Right ventricle myocardium inferior (tissue), 1 donor: ENCODE measurements at places on chromosomes 5 and 9.
A peak's percentile ranks its signal among the peaks of the same experiment; 100 is the strongest.

DNA sequence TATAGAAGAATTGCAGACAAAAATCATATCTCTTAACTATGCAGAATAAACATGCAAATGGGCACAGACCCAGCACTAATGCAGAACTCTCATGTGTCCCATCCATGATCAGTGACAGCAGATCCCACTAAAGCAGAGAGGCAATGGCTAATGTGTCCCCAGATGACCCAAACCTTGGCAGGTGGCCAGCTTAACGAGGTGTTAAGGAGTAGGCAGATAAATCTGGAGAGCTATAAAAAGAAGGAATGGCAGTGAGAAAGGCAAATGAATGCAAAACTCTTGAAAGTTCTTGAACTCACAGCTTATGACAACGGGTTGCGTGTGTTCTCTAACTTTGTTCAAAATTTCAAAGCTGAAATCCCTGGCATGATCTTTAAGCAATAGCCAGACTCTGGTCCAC, 265.4 kb downstream of the RASEF start:
- peak; percentile 72 for DNase-seq

GRCh38 chr5:107404595-107405374, 266.0 kb downstream of the EFNA5 start:
- no peak for DNase-seq

GRCh38 chr9:35847792-35848572, 19.0 kb downstream of the TMEM8B start:
- no peak for DNase-seq

DNA sequence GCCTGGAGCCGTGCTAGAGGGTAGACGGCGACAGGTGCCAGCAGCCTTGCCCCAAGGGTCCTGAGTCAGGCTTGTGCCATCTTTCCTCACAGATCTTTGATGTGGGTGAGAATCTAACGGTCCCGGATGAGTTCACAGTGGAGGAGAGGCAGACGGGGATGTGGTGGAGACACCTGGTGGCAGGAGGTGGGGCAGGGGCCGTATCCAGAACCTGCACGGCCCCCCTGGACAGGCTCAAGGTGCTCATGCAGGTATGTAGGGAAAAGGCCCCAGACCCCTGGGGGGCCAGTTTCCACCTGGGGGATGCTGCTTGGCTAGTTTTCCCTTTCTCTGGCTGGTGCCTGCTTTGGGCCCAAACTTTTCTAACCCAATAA, 24.0 kb downstream of the PTGES2 start:
- DNase-seq = no peak

GRCh38 chr9:129398961-129399633, 221.0 kb upstream of the IER5L start:
- DNase-seq = no peak

- DNase-seq = no peak
These were observed 5.4 kb upstream of the DPYSL3 start for GRCh38 chr5:147515269-147515668.

DNA sequence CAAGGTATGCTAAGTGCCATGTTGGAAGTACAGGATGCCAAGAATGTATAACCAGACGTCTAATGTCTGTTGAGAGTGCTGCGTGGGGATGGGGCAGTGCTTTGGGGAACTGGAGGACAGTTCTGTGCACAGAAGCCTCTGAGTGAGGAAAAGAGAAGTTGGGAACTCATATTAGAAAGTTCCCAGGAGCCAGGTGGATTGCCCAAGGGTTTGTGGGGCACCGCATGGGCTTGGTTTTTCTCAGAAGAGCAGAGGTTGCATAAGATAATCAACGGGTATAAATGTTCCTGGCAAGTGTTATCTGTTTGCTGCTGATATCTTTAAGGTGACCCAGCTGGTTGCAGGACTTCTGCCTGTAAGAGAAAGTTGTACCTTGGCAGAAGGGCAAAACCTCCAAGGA, 13.1 kb downstream of the HRH2 start:
- DNase-seq = no peak

GRCh38 chr9:17065062-17065461, 69.8 kb upstream of the CNTLN start:
- no peak for DNase-seq

GRCh38 chr5:134103397-134103796, 11.1 kb upstream of the TCF7 start:
- no peak for DNase-seq

DNA sequence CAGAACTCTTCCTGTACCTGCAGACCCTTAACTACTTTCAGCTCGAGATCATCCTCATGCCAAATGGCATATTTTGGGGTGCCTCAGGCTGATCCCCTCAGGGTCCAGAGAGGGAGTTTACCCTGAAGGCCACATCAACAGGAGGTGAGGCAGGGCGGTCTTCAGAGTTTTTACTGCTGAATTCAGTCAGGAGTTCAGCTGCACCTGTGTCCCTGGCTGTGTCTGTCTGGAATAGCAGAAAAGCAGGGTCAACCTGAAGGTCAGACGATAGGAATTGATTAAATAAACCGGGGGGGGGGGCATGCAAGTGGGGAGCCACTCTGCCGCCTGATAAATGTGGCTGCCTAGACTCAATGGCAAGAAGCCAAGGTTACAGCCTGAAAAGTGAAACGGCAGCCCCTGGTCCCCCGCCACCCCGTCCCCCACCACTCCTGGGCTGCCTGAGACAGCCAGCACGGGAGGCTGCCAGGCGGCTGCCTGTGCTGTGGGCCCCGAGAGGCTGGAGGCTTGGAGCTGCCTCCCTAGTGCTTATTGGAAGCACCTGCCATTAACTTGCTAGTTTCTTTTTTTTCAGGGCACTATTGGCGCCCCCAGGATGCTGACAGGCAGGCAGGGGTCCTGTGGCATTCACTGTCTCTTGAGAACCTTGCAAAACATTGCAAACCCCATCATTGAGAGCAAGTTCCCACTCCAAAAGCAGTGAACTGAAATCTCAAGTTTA, 182.7 kb upstream of the PPP1R26 start:
- no peak for DNase-seq

- no peak for DNase-seq
These were observed 130.5 kb downstream of the BARX1 start for GRCh38 chr9:93824386-93825294.
